ENCODE measurements at places on chromosomes 13 and 19.

DNA sequence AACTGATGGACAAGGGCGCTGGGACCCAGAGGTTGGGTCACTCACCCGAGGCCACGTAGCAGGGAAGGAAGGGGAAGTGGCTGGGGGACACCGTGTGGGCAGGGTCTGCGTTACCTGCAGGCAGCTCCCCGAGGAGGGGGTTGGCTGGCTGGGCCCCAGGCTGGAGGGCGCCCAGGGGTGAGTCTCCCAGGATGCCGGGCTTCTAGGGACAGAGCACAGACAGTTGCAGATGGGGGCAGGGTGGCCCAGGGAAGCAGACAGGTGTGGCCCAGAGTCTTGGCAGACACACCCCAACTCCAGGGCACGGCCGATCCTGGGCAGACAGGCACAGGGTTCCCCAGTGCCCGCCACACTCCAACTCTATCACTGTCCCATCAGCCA, 5.6 kb upstream of the FDX2 start:
- DNase-seq, result no peak

- DNase-seq, result no peak
Observed at GRCh38 chr13:25394402-25395060, 22.8 kb downstream of the ATP8A2 start.

GRCh38 chr19:3945838-3946237, 13.0 kb downstream of the NMRK2 start:
- DNase-seq, result no peak

GRCh38 chr19:646779-647565, 7.3 kb downstream of the FGF22 start:
- no peak for DNase-seq

- no peak for DNase-seq
Observed at GRCh38 chr13:96967248-96967745, 27.0 kb downstream of the OXGR1 start.

DNA sequence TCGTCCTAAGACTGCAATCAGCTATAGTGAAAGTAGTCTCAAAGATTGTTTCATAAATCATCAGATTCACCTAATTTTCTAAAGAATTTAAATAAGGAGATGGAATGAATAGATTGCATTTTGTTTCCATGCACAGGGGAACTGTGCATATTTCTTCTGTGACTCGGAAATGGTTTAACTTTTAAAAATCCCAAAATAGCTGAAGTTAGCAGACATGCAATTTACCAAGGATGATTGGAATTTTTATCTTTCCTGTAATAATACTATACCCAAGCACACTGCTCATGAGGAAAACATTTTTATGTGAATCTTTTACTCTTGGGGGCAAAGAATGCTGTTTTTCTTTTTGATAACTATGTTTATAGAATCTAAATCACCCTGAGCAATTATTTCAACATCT, 15.0 kb upstream of the LMO7 start:
- no peak for DNase-seq

DNA sequence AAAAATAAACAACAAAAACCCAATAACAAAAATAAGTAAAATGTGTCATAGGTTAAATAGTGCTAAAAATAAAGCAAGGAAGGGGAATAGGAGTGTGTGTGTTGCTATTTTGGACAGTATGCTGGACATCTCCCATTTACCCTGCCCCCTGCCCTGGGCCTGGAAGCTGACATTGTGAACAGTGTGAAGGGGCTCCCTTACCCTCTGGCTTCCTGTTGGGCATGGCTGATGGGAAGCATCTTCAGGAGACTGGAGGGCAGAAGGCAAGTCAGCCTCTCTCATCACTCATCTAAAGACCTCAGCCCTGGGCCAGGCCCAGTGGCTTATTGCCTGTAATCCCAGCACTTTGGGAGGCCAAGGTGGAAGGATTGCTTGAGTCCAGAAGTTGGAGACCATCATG, 26.7 kb downstream of the KCTD15 start:
- no peak for DNase-seq

GRCh38 chr19:44648631-44649251, 5.0 kb downstream of the PVR start:
- peak; percentile 61 for DNase-seq

GRCh38 chr13:36717966-36718545, 44.2 kb downstream of the SERTM1 start:
- DNase-seq, result no peak

DNA sequence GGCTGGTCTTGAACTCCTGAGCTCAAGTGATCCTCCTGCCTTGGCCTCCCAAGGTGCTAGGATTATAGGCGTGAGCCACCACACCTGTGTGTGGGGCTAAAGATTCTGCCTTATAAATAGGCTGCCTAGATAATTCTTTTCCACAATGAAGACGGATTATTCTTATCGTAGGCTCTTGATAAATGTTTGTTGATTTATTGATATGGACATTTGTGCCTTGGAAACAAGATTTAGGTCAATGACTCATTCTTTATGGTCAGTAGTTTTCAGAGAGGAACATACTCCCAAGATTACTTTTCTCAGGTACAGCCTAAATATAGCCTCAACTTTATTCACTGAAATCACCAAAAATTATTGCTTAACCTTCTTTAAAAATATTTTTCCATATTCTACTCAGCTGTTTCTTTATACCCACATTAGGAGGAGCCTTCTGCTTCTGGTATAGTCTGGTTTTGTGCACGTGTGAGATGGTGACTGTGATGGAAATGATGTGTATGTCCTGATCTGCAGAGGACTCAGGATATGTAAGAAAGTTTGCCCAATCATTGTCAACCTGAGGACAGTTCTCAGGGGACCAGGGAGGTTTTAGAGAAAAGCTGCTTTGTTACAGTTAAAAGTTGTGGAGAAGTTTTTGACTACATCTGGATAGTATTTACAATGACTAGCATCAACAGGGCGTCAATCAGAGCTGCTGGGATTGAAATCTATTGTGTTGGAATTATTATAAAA, 208.9 kb downstream of the DNAJC15 start:
- DNase-seq, result no peak

DNA sequence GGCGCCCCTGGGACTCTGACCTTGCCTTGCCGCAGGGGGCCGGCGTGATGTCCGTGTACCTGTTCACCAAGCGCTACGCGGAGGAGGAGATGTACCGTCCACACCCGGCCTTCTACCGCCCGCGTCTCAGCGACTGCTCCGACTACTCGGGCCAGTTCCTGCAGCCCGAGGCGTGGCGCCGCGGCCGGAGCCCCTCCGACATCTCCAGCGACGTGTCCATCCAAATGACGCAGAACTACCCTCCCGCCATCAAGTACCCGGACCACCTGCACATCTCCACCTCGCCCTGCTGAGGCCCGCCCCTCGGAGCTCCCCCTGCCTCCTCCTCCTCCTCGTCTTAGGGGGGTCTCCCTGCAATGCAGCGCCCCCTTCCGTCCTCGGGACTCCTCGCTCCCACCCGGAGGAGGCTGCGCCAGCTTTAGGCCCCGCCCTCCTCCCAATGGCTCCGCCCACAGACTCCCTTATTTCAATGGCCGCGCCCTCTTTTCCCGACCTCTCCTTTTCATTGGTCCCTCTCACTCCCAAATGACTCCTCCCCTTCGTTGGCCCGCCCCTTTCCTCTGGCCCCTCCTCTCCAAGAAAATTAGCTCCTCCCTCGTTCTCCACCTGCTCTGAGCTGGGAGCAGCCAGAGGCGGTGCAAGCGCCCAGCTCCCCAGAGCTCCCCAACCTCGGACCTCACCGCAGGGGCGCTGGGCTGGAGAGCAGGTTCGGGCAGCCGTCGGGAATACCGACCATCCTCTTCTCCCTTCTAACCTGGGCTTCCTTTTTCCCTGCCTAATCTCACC, 20.5 kb upstream of the CACNG8 start:
- no peak for DNase-seq

DNA sequence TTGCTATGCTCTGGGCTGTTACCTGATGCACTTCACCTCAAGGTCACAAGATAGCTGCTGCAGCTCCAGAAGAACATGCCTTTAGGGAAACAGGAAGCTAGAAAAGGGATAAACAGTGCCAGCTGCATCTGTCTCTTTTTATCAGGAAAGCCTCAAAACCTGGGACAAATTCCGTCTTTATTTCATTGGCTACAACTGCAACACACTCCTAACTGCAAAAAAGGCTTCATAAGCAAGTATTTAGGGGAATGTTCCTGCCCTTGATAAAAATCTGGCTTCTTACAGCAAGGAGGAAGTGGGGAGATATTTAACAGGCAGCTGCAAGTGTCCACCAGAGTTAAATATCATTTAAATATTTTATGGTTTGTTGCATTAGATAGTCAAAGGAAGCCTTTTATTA, 34.2 kb upstream of the SERTM1 start:
- no peak for DNase-seq

- no peak for DNase-seq
Observed at GRCh38 chr13:66195238-66195637, 1034.9 kb downstream of the PCDH9 start.

GRCh38 chr19:56740501-56740900, 68.9 kb upstream of the ZNF835 start:
- DNase-seq, result no peak

GRCh38 chr13:78012046-78012445, 93.4 kb upstream of the EDNRB start:
- DNase-seq, result no peak

Measured in AG09319 (cell line).